Stimulated activated CD8-positive, alpha-beta memory T cell treated with anti-CD3 and anti-CD28 coated beads, Interleukin-7, amount 100 ng/mL, for 4 hours (primary cell): ENCODE measurements at places on chromosomes 6 and 20.

GRCh38 chr6:47267301-47267700 is 42.4 kb downstream of the TNFRSF21 start:
- no peak for DNase-seq

DNA sequence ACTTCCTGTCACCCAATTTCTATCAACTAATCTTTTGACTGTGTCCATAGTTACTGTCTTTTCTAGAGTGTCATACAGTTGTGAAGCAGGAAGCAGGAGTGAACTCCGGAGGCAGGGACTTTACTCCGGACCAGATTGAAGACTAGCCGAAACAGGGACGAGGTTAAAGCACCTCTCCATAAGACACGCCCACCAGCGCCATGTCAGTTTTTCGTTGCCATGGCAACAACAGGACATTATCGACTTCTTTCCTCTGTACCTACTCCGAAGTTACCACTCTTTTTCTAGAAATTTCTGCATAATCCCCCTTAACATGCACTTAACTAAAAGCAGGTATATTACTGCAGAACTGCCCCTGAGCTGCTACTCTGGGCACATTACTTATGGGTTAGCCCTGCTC is 25.2 kb downstream of the TRIM38 start:
- no peak for DNase-seq

GRCh38 chr6:29909985-29910384 is 32.3 kb upstream of the HLA-A start:
- no peak for DNase-seq

DNA sequence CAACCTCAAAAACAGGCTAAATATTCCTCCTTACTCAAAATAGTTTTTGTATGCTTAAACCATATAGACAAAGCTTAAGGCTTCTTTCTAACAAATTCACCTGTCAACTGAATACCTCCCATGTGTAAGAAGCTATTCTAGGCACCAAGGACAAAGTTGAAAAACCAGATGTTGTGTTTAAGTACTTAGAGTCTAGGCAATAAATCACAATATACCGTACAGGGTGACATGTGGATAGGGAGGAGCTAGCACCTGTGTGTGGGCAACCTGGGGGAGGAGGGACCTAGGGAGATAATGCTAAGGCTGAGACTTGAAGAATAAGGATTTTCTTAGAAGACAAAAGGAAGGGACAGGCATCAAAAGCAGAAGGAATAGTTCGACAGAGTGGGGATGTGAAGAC is 123.5 kb downstream of the LMBRD1 start:
- no peak for DNase-seq

GRCh38 chr6:14046476-14047068 is 71.0 kb upstream of the CD83 start:
- DNase-seq: peak; percentile 6

- no peak for DNase-seq
Observed at GRCh38 chr6:133326584-133326983, 85.4 kb downstream of the EYA4 start.

GRCh38 chr6:147614501-147614900 is 106.0 kb downstream of the SAMD5 start:
- no peak for DNase-seq

DNA sequence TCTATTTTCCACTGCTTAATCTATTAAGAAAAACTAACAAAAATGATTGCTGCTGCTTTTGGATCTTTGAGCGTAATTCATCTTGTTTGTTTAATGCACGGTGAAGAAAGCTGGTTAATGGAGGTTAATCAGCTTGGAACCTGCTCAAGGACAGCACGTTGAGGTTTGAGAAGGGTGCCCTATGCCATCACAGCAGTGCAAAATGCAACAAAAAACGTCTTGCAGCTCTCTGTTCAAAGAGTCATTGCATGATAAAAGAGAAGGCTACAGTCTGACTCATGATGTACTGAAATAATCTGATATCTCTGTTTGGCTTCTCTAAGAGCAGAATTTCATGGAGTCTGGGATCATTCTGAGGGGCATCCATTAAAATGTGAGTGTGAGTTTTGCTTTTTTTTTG is 80.6 kb upstream of the PREP start:
- no peak for DNase-seq

DNA sequence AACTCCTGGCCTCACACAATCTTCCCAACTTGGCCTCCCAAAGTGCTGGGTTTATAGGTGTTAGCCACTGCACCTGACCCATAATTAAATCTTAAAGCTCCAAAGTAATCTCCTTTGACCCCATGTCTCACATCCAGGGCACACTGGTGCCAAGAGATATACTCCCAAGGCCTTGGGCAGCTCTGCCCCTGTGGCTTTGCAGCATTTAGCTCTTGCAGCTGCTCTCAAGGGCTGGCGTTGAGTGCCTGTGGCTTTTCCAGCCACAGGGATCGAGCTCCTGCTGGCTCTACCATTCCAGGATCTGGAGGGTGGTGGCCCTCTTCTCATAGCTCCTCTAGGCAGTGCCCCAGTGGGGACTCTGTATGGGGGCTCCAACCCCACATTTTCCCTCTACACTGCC is 49.3 kb upstream of the CD2AP start:
- DNase-seq: no peak

DNA sequence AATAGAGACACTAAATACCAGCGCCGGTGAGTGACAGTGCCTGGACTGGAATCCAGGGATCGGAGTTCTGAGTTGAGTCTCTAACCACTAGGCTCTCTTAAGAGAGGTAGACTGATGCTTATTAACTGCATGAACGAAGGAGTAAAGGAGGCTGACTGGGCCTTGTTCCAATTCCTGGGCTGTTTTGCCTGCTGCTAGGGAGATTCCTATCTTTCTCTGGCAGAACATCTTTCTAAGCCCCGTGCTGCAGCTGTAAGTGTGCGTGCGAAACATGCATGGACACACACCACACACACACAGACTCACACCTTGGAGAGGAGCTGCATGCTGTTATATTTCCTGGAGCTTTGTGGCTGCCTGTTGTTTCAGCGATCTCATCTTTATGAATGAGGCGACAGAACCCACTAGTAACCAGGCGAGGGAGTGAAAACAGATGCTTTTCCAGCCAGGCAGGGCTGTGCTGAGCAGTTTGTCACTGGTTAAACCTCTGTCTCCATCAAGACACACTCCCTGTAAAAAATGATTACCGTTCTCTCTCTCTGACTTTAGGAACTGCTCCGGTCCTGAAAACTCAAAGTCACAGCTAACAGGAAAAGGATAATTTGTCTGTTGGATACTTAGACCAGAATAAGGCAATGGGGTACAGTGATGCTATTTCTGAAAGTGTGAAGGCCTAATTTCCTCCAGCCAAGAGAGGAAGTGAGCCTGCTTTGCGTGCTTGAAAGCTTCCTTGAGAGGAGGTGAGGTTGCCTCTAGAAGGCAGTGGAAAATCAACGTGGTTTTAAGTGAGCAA is 157.4 kb upstream of the ZNF217 start:
- DNase-seq: peak; percentile 26

DNA sequence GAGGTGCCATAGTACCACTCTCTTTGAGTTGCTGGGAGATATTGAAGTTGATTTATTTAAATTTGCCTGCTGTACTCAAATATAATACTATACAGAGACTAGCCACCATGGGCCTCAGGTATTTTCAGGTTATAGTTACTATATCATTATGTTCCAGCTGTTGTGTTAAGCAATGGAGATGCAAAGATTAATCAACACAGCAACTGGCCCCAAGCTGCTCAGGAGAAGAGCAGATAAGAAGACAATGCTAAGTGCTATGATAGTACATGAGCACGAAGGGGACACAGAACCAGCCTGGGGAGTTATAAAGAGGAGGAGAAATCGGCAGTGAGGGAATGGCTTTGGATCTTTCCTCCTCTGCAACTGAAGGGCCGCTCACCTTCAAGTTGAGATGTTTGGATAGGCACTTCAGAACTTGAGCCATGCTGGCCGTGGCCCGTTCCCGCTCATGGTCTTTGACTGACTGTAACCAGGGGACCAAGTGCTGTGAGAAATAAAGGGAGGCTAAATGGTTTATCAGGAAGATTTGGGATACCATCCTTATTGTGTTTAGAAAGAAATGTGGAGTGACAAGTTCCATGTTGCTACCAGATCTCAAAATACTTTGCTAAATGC is 24.3 kb upstream of the RPN2 start:
- DNase-seq: no peak

GRCh38 chr6:78629154-78629721 is 238.1 kb upstream of the IRAK1BP1 start:
- DNase-seq: no peak
